ENCODE measurements at places on chromosomes 16 and 17. TPM values are rescaled to one million over a fixed set of nuclear protein-coding genes. Genes with fewer than 3 reads are reported as not detected.

DNA sequence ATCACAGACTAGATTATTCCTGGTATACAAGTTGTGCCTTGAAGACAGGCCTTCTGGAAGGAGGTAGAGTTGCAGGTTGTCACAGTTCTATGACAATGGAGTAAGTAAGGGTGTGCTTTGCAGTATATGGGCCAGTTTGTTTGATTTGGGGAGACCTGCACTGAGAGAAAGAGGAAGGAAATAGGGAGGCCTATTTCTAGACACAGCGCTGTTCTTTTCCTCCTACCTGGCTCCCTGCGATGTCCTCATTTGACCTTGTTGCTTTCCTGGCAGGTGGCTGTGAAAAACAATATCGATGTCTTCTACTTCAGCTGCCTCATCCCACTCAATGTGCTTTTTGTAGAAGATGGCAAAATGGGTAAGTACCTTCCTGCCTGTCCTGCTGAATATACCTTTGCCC, 22.5 kb upstream of the RASL10B start:
- H3K4me3 ChIP-seq = no peak overlapping the region
- no peaks in the 10 kb centered on the region for H3K27me3 ChIP-seq
- H3K27ac ChIP-seq = no peak overlapping the region
- DNase-seq = no peak

Gene ZNF287
- 6.5 TPM for total RNA-seq

GRCh38 chr17:41679740-41680425, 8.8 kb upstream of the EIF1 start:
- peak overlapping the region; percentile 86 for H3K27ac ChIP-seq
- H3K27me3 ChIP-seq = no peaks in the 10 kb centered on the region
- peaks cover 27% of the 10 kb centered on the region for H3K4me1 ChIP-seq
- DNase-seq = no peak

GRCh38 chr16:13471036-13471435, 448.9 kb upstream of the ERCC4 start:
- no peak overlapping the region for H3K27ac ChIP-seq
- no peaks in the 10 kb centered on the region for H3K4me1 ChIP-seq
- H3K36me3 ChIP-seq = no peaks in the 10 kb centered on the region
- no peak overlapping the region for H3K4me3 ChIP-seq
- H3K27me3 ChIP-seq = no peaks in the 10 kb centered on the region
- DNase-seq = no peak

Gene HP
- total RNA-seq = 132 TPM

GRCh38 chr17:43469145-43469544, 14.6 kb upstream of the DHX8 start:
- no peak for DNase-seq
- no peaks in the 10 kb centered on the region for H3K36me3 ChIP-seq
- H3K4me1 ChIP-seq = peaks cover 7% of the 10 kb centered on the region
- no peak overlapping the region for H3K4me3 ChIP-seq

Data from upper lobe of left lung (tissue), 6 donors.